ENCODE measurements at places on chromosomes 2 and 18.

- no peak for DNase-seq
Measured at GRCh38 chr2:50952596-50952995, 79.3 kb downstream of the NRXN1 start.

DNA sequence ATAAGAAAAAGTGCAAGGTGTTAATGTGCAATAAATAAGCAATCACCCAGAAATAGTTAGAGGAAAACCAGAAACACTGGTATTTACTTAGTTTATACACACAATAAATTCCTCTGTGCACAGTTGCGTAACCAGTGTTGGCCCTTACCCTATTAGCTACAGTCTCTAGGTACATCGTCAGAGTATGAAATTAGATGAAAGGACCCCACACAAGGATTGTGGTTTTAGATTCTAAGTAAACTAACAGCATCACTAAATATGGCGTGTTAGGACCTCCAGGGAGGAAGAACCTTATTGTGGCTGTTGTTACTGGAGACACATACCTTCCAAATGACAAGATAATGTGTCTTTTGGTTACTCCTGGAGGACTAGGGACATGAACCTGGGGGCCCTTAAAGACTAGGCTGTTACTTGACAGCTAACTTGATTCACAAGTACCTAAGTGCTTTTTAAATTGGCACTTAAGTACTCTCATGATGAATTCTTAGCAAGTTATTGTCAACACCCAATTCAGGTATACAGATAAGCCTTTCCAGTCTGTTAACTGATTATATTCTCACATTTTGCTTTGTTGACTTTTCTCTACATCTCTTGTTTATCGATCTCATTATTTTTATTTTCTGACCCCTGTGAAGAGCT lies 115.3 kb downstream of the FEZ2 start:
- DNase-seq, result no peak

- no peak for DNase-seq
Measured at GRCh38 chr2:47189635-47190034, 34.5 kb upstream of the STPG4 start.

DNA sequence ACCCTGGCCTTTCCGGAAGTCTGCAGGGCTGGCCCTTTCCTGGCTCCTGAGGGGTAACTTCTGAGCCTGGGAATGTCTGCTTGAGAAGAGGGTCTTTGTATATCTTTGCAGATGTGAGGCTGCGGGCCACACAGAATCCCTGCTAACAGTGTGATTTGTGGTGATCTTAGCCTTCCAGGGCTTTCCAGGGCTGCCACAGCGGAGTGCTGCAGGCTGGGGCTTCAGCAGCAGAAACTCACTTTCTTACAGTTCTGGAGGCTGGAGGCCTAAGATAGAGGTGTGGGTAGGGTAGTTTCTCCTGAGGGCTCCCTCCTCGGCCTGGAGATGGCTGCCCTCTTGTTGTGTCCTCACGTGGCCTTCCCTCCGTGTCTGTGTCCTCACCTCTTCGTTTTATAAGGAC lies 294.7 kb upstream of the HS6ST1 start:
- DNase-seq, result no peak

DNA sequence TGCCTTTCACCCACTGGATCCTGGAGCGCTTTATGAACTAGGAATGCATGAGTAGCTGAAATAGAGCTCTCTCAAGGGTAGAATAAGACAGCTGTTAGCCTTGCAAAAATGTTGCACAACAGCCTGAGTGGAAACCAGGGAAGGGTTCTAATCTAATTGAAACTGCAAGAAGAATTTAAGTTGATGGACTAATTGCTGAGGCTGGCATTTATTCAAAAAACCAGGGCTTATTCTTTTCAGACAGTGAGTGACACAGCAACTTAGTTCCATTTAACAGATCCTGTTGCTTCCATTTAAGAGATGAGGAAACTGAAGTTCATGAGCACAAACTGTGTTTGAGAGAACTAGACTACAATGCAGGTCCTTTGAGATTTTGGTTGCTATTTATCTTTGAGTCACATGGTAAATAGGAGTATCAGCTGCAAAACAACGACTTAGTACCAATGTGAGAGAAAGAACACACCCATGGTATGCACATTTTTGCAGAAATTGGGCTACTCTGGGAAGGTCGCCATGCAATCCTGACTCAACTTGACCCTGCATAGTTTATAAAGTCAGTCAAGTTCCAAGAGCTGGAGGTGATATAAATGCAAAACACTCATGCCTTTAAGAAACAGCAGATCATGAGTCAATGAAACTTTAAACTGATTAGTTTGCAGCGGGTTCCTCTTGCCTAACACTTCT lies 76.4 kb upstream of the PARD3B start:
- no peak for DNase-seq

- DNase-seq, result no peak
Measured at GRCh38 chr2:61288070-61288841, 126.3 kb downstream of the C2orf74 start.

- DNase-seq, result no peak
Measured at GRCh38 chr2:160615706-160616105, 122.1 kb upstream of the RBMS1 start.

DNA sequence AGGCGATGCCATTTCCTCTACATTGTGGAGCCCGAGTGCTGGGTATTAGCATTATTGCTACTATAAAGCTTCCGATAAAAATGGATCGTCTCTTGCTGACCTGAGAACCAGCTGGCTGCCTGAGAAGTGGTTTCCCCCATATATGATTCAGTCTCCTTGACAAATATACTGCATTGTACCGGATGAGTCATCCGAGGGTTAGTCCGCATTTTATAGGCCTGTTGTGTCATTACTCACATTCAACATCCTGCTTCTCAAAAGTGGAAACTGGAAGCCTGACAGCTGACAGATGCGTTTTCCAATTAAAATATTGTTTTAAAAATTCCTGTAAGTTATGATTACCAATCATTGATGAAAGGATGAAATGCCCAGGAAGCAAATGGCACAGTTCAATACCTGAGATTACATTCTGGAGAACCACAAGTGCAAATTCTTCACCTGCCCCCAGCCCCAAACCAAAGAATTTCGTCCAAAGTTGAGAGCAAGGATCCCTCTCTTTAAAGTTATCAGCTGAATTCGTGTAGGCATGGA lies 65.7 kb downstream of the SPRED2 start:
- no peak for DNase-seq

DNA sequence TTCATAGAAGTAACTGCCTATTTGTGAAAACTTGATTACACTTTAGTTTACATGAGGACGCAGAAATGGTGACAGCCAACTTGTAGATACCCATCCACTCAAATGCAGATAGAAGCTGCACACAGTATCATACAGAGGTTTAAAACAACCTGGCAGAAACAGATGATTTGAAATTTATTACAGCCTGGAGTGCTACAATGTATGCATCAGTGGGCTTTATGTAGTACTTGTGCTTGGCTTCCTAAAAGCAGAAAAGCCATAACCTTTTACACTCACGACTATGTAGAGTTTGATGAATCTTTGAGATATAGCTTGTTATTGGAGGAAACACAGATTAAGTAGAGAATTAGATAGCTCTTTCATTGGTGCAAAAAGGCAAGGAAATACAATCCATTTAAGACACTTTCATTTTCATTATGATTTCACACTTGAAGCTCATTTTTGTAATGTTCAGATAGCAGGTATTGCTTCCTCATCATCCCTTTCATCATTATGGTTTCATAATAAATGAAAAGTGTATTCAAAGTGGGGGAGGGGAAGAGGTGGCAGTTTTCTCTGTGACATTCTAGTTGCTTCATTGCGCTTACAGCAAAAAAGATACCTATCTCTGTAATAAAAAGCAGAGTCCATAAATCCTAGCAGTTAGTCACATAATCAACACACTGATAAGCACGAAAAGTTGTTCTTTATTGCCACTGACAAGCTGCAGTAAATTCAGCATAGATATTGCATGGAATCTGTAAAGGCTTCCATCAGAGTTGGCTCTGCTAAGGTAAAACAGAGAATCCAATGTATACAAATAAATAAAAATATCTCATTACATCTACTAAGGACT lies 789.8 kb upstream of the FSHR start:
- DNase-seq, result no peak

- DNase-seq, result no peak
Measured at GRCh38 chr2:186919296-186919695, 70.3 kb upstream of the ZSWIM2 start.

DNA sequence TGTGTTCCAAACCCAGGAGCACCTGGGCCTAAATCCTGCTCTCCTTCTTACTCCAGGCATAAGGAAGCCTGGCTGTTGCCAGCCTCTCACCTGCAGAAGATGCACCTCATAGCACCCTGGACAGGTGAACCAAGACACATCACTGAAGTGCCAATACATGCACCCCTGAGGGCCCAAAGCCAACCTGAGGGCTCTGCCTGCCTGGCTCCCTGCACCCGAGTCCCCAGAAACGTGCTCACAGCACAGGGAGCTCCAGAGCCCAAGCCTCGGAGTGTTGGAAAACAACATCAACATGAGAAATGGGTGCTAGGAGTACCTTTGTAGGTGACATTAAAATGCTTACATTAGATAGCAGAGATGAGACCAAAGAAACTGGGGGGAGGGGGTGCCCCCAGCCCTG lies 96.3 kb upstream of the RAB6C start:
- DNase-seq, result no peak

DNA sequence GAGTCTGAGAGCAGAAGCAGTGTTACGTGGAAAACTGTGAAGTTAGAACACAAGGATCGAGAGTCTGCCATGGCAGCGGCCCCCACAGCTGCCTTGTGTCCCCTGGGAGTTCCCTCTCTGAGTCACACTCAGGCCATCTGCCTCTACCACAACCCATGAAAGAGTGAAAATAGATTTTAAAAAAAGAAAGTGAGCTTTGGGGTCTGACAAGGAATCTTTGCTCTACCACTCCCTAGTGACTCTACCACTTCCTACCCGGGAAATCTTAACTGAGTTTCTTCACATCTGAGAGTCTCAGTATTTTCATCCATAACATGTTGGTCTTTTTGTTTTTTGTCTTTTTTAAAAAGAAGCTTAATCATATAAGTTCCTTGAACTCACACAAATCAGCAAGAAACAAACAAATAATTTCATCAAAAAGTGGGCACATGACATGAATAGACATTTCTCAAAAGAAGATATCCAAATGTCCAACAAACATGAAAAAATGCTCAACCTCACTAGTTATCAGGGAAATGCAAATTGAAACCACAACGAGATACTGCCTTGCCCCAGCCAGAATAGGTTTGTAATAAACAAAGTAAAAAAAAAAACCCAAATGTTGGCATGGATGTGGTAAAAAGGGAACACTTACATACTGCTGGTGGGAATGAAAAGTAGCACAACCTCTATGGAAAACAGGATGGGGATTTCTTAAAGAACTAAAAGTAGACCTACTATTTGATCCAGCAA lies 2.4 kb upstream of the MSGN1 start:
- DNase-seq, result no peak

- DNase-seq, result no peak
Measured at GRCh38 chr2:212032032-212032431, 506.6 kb downstream of the ERBB4 start.

- DNase-seq, result no peak
Measured at GRCh38 chr2:200193331-200193730, 113.2 kb upstream of the SPATS2L start.

All from activated CD8-positive, alpha-beta memory T cell treated with anti-CD3 and anti-CD28 coated beads for 4 hours (primary cell).